ENCODE measurements at places on chromosomes 5 and 9.

GRCh38 chr5:26009742-26010141, 1028.6 kb downstream of the CDH9 start:
- no peak for DNase-seq

- DNase-seq = no peak
Observed at GRCh38 chr9:21542787-21543186, 60.7 kb upstream of the IFNE start.

GRCh38 chr9:26412446-26412845, 480.2 kb downstream of the CAAP1 start:
- no peak for DNase-seq

DNA sequence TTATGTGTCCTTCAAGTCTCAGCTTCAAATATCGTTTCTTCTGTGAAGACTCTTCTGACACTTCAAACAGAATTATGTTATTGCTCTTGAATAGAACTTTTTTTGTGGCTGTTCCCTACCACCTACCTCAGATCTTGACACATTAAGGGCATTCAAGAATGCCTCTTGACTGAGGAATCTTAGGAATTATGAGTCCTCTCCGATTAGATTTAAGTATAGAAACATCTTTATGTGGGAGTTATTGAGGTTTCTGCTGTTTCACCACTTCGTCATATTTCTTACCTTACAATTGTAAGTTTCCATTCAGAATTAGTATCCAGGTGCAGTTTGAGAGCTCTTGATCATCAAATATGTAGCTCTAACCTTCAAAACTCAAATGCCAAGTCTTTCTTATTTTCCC, 324.2 kb upstream of the NUDT12 start:
- no peak for DNase-seq

DNA sequence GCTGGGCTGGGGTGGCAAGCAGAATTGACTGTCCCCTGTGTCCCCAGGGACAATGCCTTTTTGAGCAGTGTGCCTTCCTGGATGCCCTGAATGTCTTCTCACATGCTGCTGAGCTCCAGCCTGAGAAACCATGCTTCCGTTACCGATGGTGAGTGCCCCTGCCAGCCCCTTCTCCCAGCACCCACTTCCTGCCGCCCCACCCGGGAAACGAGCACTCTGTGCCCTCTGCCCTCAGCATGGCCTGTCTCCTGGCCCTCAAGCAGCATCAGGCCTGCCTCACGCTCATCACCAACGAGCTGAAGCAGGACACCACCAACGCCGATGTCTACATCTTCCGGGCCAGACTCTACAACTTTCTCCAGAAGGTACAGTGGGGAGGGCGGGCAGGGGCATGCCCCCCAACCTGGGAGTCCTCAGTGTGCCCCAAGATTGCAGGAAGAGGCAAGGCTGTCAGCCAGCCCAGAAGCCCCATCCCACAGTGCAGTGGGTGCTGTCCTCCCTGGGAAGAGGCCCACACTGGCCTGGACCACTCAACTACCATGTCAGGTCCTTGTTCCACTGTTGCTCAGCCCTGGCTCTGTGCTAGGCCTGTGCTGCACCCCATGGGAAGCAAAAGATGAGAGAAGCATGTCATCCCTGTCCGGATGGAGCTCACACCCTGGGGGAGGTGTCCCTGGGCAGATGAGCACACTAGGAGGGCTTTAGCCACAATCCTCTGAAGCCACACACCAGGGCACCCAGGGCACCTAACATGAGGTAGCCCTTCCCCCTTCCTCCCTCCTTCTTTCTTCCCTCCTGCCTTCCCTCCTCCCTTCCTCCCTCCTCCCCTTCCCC, 4.4 kb downstream of the TTC16 start:
- DNase-seq = peak; percentile 40

DNA sequence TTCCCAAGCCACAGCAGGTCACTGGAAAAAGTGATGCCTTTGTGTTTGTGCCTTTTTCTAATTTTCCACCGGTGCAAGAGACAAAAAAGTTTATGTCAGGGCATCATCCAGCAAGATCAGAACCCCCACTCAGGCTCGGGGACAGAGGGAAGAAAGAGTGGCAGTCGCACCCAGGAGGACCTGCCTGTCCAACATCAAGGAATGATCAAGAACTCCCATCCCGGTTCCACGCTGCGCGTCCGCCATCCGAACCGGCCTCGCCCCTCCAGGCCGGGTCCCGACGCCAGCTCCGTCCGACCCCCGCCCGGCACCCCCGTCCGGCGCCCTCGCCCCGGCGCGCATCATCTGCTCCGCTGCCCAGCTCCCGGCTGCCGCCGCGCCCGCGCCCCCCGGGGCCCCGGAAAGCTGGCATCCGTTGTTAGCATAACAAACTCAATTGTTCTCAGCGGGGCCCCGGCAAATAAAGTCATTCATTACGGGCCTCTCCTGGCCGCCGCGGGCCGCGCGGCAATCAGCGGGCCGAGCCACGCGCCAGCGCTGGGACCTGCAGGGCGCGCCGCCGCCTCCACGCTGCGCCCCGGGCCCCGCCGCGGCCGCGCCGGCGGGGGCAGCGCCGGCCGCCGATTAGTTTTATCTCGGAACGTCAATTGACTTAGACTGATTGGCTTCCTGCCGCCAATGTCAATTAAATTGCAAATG, 48.1 kb downstream of the PAX5 start:
- DNase-seq = no peak

DNA sequence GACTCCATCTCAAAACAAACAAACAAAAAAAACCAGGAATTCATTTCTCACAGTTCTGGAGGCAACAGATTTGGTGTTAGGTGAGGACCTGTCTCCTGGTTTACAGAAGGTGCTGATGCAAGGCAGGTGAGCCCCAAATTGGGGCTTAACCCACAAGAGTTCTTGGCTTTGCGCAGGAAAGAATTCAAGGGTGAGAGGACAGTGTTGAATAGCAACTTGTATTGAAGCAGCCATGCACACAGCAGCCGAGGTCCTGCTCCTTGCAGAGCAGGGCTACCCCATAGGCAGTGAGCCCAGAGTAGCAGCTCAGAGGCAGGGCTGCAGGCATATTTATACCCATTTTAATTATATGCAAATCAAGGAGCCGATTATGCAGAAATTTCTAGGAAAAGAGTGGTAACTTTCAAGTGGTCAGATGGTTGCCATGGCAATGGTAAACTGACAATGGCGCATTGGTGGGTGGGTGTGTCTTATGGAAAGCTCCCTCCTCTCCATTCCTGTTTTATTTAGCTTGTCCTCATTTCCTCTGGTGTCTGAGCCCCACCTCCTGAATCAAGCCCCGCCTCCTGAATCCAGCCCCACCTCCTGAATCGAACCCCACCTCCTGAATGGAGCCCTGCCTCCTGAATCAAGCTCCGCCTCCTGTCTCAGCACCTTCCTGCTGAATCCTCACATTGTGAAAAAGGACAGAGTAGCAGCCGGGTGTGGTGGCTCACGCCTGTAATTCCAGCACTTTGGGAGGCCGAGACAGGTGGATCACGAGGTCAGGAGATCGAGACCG, 34.5 kb upstream of the COL5A1 start:
- DNase-seq = peak; percentile 28

GRCh38 chr9:135616619-135617537, 22.5 kb downstream of the GLT6D1 start:
- DNase-seq = no peak

GRCh38 chr5:67306965-67307607, 110.5 kb upstream of the CD180 start:
- no peak for DNase-seq

GRCh38 chr5:43401827-43402226, 10.4 kb downstream of the CCL28 start:
- no peak for DNase-seq

DNA sequence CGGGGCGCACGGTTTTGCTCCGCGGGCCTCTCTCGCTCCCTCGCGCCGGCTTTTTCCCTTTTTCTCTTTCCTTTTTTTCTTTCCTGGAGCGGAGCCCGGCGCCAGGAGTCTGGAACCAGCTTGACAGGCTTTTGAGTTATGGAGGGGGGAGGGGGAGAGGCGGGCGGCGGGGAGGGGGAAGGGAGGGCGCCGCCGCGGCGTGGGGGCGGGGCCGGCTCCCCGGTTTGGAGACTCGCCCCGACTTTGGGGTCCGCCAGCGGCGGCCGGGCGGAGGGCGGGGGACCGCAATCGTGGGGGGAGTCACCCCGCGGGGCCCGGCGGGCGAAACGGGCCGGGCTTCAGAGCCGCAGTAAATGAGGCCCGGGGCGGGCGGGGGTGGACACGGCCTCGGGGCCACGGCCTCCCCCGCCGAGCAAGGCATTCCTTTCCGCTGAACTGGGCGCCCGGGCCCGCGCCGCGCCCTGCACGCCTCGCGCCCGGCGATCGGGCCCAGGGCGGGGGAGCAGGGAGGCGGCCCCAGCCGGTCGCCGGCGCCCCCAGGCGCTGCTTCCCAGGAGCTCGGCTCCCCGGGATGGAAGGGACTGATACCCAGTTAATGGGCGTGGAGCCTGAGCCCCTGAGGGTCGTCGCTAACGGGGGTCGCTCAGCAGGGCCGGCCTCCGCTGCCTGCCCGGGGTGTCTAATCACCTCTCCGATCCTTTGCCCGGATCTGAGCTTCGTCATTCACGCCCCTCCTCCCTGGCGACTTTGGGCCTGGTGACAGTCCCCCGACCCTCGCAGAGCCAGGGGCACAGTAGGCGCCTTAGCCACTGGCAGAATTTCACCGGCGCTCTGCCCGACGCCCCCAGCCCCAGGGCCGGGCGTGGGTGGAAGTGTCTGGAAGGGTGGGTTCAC, 138.1 kb downstream of the C9orf50 start:
- peak; percentile 53 for DNase-seq

DNA sequence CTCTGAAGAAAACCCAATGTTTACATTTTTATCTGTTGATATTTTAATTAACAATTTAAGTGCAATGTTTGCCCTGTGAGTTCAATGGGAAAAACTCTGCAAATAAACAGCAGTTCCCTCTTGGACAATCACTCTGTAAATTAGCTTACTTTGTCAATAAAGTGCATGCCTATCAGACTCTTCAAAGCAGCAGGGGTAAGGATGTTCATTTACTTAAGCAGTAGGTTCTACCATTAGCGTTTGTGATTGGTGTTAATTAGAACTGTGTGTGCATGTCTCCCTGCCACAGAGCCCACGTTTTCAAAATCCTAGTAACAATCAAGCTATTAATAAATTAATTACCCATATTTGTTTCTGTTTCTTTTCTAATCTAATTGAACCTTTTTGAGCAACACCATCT, 1921.6 kb upstream of the WWC1 start:
- DNase-seq = no peak

DNA sequence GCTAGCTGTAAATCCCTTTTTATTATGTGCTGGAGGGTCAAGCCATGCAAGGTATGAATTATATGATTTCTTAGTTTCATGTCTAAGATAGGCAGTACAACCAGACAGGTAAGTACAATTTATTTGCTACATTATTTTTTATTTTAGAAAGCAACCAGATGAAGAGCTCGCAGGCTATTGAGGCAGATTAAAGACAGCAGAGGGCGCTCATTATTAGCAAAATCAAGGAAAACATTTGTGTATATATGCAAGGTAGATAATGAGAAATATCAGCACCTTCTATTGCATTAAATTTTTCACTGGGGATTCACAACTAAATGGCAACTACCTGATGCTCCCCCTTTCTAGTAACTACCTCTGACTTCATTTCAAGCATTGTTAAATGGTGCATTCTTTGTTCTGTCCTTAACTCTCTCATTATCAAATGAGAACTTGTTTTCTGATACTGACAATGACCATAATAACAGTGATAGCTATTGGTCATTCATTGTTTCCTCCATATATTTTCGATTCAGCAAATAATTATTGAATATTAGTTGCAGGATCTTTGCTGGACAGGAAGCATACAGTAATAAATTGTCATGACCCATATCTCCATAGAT, 8.6 kb downstream of the SCGB3A2 start:
- no peak for DNase-seq

DNA sequence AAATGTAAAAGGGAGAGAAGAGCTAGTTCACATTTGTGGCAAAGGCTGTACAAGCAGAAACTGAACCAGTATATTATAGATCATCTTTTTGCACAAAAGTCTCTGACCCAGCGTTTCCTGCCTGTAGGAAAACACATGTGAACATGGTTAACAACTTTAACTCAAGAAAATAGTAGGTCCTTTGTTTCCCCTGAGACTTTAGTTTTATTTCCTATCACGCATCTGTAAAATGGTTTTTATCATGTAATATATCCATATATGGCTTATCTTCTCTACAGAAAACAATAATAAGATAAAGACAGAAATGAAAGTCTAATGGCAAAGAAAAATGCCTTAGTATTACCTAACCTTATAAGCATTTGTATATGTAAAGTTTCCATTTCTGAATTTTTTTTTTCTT, 2.7 kb downstream of the KIF3A start:
- DNase-seq = no peak

- DNase-seq = no peak
Observed at GRCh38 chr9:124820698-124821623, 32.3 kb upstream of the WDR38 start.

DNA sequence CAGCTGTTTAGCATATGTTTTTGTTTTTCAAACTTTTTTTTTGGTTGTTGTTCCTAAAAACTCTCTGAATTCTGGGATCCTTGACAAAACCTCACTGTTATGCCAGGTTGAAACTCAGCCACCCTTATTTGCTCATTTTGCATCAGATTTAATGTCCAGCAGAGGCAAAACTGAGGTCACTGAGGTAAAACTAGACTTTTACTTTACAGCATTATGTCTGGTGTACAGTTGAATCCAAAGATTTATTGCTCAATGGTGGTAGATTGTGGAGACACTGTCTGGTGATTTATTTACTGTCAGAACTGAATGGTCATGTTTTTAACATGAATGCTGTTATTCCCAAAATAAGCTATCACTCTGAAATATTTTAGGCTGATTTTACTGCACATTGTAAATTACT, 87.9 kb downstream of the FBXL7 start:
- no peak for DNase-seq

GRCh38 chr9:137237759-137238726, 3.0 kb upstream of the TUBB4B start:
- no peak for DNase-seq

GRCh38 chr9:127767410-127767809, 11.1 kb downstream of the SH2D3C start:
- no peak for DNase-seq

- DNase-seq = peak; percentile 37
Observed at GRCh38 chr5:140295414-140295813, 7.5 kb downstream of the PFDN1 start.

DNA sequence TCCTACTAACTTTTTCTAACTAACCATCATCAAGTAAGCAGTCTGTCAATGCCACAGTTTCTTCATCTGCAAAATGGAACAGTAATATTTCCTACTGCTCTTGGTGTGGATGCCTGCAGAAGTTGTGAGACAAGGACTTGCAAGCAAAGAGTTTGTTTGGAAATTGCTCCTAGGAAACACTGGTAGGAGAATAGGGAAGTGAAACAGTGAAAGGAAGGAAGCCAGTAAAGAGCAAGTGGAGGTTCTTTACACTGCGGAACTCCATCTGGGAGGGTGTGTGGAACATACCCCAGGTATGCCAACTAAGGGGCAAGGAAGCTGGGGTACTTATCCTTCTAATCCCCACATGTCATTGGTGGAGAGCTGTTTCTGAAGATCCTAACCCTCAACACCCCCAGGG, 119.9 kb downstream of the FOXD1 start:
- DNase-seq = no peak

DNA sequence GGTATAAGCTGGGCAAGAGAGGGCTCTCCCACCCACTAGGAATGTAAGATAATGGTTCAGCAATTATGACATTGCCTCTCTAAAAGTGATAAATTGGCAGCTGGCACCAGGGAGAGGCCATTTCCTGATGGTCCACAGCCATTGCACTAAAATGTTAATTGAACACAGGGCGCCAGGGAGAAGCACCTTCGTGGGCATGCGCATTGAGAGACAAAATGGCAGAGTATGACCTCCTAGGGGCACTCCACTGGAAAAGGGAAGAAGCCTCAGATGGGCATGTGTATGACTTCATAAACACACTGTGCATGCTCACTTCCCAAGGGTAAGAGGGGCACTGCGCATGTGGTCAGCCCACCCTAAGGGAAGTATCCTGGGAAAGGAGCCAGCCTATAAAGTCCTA, 419.2 kb downstream of the AGTPBP1 start:
- no peak for DNase-seq
